ENCODE measurements at places on chromosomes 3 and 15.

GRCh38 chr3:129665024-129665768, 58.7 kb upstream of the PLXND1 start:
- H3K36me3 ChIP-seq, result peaks cover 14% of the 10 kb centered on the region
- no peak overlapping the region for H3K27ac ChIP-seq
- H3K4me3 ChIP-seq, result no peak overlapping the region

DNA sequence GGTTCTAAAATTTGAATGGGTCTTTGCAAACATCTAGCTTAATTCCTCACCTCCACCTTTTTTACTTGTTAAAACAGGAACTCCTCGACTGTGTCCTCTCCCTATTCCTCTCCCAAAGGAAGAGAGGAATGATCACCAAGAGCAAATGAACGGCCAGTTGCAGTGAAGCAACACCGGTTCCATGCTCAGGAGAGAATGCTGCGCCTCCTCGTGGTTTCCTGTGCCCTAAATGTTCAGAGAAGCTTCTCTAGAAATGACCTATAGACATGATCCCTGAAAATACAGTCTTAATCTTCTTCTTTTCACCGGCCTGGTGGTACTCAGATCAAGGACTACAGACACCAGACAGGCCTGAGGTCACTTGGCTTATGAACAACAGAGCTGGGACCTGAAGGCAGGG, 65.1 kb upstream of the GUCA1C start:
- no peaks in the 10 kb centered on the region for H3K4me1 ChIP-seq
- no peak overlapping the region for H3K4me3 ChIP-seq
- H3K36me3 ChIP-seq, result no peaks in the 10 kb centered on the region
- no peaks in the 10 kb centered on the region for H3K27me3 ChIP-seq
- DNase-seq, result peak; percentile 63

DNA sequence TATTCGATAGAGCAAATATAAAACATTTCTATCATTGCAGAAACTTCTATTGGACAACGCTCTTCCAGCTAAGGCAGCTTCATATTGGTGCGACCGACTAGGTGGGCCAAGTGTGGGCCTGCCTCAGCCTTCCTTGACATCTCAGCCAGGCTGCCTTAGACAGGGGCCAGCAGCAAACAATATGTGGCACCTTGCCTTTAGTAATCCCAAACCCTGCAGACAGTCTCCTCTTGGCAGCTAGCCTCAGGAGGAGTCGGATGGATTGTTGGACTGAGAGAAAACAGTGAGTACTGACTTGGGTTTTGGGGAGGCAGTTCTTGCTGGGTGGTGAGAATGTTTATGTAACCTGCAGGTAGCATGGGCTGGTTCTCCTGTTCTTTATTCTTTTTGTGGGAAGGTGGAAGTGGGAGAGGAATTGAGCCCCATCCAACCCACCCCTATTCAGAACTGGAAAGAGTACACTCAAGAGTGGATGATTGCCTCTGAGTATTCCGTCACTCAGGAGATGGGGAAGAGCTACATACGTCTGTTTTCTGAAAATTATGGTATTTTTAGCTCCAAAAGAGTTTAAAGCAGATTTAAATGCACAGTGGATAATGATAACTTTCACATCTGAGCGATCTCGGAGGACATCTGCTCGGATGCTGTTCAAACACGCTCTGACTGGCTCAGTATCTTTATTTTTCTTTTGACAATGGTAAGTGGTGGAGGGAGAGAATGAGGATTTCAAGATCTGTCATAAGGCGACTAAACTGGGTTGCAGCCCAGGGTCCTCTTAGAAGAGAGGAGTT, 47.2 kb downstream of the GPD1L start:
- H3K27ac ChIP-seq, result no peak overlapping the region
- H3K36me3 ChIP-seq, result no peaks in the 10 kb centered on the region
- no peaks in the 10 kb centered on the region for H3K4me1 ChIP-seq
- H3K27me3 ChIP-seq, result no peaks in the 10 kb centered on the region

DNA sequence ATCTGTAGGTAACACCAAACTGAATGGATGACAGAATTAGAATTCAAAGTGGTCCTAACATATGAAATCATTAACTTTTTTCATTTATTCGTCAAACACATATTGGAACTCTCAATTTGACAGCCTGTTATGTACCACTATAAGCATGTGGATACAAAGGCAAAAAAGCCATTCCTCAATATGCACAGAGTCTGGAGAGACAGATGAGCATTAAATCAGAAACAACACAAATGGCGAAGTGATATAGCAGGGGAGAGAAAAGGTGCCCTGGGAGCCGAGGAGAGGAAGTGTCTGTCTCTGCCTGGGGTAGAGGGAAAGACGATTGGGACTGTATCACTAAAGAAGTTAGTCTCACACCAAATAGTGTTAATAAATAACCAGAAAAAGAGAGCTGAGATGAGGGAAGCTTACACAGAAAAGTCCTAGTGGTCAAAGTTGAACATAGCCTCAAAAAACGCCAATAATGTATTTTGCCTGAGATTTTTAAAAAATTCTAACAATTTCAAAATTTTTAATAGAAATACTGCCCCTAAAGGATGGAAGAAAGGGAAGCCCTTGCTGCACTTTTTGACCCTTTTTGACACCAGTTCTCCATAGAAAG, 417.5 kb downstream of the TUSC7 start:
- no peak overlapping the region for H3K4me3 ChIP-seq
- no peaks in the 10 kb centered on the region for H3K36me3 ChIP-seq
- H3K27ac ChIP-seq, result no peak overlapping the region

DNA sequence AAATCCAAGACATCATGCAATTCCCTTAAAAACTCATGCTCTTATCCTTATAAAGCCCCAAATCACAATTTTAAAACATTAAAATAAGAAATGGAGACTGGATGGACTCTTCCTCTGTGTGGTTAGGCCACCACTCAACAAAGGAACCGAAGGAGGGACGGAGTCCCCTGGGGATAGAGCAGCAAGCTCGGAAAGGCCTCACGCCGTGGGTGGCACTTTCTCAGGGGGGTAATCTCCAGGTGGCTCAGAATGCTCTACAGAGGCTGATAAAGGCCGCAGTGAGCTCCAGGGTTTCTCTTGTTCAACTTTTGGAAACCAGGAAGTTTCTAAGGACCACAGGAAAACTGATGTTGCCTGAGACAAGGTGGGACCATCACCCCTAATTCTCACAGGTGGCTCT, 23.2 kb downstream of the CCR9 start:
- no peaks in the 10 kb centered on the region for H3K36me3 ChIP-seq
- no peaks in the 10 kb centered on the region for H3K4me1 ChIP-seq
- DNase-seq, result peak; percentile 35
- H3K27me3 ChIP-seq, result peaks cover 17% of the 10 kb centered on the region

GRCh38 chr15:33083232-33084081, 111.1 kb downstream of the FMN1 start:
- H3K4me1 ChIP-seq, result no peaks in the 10 kb centered on the region
- H3K36me3 ChIP-seq, result no peaks in the 10 kb centered on the region
- DNase-seq, result peak; percentile 57
- no peak overlapping the region for H3K4me3 ChIP-seq
- no peaks in the 10 kb centered on the region for H3K27me3 ChIP-seq

Data from endodermal cell (in vitro differentiated cells).